ENCODE measurements at places on chromosomes 5 and 9.
A peak's percentile ranks its signal among the peaks of the same experiment; 100 is the strongest.

DNA sequence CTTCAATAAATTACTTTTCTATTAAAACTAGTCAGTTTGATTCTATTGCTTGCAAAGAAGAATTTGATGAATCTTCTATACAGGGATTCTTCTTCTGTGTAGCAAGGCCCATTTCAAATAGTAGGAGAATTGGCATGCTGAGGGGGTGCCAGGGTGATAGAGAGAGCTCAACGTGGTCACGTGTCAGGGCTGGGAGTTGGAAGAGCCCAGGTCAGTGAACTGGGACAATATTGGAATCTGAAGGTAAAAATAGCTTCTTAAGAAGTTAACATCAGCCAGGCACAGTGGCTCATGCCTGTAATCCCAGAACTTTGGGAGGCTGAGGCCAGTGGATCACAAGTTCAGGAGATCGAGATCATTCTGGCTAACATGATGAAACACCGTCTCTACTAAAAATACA lies 64.1 kb upstream of the TLE1 start:
- no peak for DNase-seq

DNA sequence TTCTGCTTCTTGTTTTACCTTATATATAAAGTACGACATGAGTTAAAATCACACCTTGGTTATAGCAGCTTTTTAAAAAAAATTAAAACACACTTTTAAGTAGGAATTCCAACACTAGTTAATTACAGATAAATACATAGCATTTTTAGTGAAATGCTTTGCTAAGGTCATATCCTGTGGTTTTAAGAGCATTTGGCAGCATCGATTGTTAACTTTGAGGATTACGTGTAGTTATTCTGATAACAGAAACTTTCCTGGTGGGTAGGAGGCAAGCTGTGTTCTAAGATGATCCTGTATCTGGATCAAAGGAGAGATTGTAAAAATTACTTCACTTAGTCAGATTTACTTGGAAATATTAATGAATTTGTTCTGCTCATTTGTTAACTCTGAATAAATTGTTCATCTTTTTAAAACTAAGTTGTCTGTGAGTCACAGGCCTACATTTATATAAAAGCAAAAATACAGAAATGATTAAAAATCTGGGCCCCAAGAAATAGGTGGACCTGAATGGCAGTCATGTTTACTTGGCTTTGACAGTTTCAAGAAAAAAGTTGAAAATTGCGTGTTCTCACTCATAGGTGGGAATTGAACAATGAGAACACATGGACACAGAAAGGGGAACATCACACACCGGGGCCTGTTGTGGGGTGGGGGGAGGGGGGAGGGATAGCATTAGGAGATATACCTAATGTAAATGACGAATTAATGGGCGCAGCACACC lies 58.3 kb downstream of the TRIO start:
- no peak for DNase-seq

GRCh38 chr5:133483406-133484090 lies 128.8 kb downstream of the FSTL4 start:
- DNase-seq, result no peak

GRCh38 chr5:173850659-173851058 lies 37.5 kb upstream of the CPEB4 start:
- DNase-seq, result no peak

- DNase-seq, result no peak
Measured at GRCh38 chr5:146644831-146645230, 128.8 kb upstream of the GPR151 start.

- no peak for DNase-seq
Measured at GRCh38 chr5:125536095-125536494, 789.7 kb upstream of the ZNF608 start.

GRCh38 chr5:21236971-21237427 lies 1249.0 kb upstream of the CDH18 start:
- no peak for DNase-seq

- no peak for DNase-seq
Measured at GRCh38 chr9:106867286-106867685, 4.3 kb downstream of the ZNF462 start.

GRCh38 chr9:124506433-124506832 lies 766 bp downstream of the NR5A1 start:
- no peak for DNase-seq

DNA sequence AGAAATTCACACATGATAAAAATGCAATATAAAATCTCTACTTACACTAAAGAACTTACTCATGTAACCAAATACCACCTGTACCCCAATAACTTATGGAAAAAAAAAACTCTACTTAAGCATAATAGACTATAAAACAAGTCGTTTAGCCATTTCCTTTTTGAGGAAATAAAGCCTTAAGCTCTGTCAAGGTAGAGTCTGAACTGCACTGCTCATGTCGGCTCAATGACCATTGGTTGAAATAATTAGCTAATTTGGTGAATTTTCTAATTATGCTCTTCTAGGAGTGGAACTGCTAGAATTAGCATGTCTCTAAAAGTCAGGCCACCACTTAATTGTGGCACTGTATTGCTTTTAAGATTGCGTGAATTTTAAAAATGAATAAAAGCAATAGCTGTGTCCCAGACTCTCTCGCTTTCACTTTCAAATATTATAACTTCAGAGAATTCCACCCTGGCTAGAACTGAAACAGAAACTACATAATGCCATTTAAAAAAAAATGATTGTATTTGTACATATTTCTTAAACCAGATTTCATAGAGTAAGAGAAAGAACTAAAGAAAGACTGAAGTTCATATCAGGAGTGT lies 113.0 kb upstream of the PCA3 start:
- no peak for DNase-seq

GRCh38 chr9:94139672-94140417 lies 55.6 kb downstream of the PTPDC1 start:
- DNase-seq, result no peak

DNA sequence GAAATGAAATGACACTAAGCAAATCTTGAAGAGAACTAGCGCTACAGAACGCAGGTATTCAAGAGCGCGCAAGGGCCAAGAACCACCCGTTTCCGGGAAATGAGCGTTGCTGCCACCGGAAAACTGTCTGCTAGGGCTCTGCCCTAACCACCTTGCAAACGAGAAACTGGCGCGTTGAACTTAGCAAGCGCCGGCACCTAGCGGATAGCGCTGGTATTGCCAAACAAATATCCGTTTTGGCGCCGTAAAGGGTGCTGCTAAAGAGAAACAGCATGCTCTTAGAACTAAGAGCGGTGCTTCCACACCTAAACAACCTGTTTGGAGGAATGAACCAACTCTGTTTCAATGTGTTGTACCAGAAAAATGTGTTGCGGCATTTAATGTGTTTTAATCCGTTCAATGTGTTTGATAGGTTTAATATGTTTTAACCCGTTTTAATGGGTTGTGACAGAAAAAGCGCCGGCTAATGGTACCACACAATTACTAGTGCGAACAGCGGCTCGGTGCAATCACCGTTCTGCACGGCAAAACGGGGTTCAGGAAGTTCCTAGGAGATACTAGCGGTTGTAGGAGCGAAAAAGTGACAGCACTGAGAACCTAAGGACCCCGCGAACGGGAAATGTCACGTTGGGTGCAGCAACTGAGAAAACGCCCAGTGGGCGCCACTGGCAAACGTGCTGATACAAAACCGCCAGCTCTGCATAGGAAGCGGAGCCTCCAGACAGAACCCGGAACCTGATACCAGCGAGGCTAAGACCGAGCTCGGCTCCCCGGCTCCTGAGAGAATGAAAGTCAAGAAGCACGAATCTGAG lies at the start of gene ANXA2R:
Gene ANXA2R (minus strand): TSS at position 33 of the 812 bp plus-strand sequence. CDS start 273 bp downstream, outside the sequence.
- peak; percentile 75 for DNase-seq

- DNase-seq, result no peak
Measured at GRCh38 chr9:20865347-20865746, 166.1 kb downstream of the HACD4 start.

All from stimulated activated CD4-positive, alpha-beta T cell treated with anti-CD3 and anti-CD28 coated beads, Interleukin-1b, Interleukin-23, amount 100 ng/mL, for 1 hour (primary cell).